ENCODE measurements at places on chromosomes 7 and 10. TPM values are rescaled to one million over a fixed set of nuclear protein-coding genes. Genes with fewer than 3 reads are reported as not detected.

DNA sequence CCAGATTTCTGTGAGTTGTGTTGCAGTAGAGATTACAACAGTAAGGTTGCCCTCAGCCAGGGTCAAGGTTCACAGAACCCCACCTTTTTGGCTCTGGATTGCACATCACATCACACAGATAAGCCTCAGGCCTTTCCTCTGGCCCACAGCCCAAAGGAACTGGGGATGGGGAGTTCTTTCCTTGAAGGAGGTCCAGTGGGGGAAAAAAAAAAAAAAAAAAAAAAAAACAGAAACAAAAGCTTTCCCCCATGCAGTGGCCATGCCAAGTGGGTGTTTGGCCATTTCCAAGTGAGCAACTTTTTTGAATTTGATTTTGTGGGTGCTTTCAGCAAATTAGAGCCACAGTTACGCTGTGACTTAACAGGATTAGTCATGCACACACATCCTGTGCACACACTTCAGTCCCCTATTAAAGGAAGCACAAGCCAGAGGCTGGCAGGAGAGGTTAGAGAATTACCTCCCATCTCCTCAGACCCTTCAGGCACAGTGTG is 79.3 kb upstream of the NANOS1 start:
- no peak for DNase-seq
- no peak overlapping the region for H3K4me3 ChIP-seq
- no peaks in the 10 kb centered on the region for H3K27me3 ChIP-seq
- no peak overlapping the region for H3K27ac ChIP-seq
- H3K4me1 ChIP-seq = no peaks in the 10 kb centered on the region

LMTK2 gene
- polyA plus RNA-seq = 10.1 TPM

- H3K36me3 ChIP-seq = no peaks in the 10 kb centered on the region
- H3K27me3 ChIP-seq = no peaks in the 10 kb centered on the region
- no peak overlapping the region for H3K4me3 ChIP-seq
Observed at GRCh38 chr7:20146451-20146850, 70.7 kb downstream of the MACC1 start.

ADARB2 gene
- 0.27 TPM for polyA plus RNA-seq

MKX gene
- polyA plus RNA-seq = not detected

RBM20 gene
- 29.9 TPM for polyA plus RNA-seq

DNA sequence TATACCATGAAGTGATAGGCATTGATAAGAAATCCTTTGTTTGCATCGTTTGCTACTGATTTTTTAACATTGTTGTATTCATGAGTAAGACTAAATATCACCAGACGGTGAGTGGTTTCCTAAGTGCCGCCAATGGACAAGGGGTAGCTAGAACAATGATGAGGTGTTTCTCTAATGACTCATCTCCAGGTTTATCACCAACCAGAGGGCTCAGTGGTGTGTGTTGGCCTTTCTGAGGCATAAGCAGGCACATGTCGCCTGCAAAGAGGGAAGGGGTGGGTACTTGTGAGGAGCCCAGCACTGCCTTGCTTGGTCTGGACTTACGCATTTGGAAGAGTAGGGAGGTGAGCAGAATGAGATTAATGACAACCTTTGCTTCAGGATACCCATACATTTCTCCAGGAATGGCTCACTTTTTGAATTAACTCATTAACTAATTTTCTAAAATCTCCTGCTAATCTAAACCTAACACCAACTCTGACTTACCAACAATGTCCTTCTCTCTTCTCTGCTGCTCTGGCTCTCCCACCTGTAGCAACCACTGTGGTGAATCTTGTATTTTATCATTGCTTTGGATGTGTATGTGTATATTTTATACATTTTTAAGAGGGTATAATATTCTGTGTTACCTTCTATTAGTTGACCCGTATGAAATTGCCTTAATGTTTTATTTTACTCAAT is 722.6 kb downstream of the GRID1 start:
- no peaks in the 10 kb centered on the region for H3K27me3 ChIP-seq
- no peak overlapping the region for H3K4me3 ChIP-seq
- DNase-seq = no peak
- no peaks in the 10 kb centered on the region for H3K36me3 ChIP-seq

- no peaks in the 10 kb centered on the region for H3K27me3 ChIP-seq
- no peak for DNase-seq
- no peaks in the 10 kb centered on the region for H3K36me3 ChIP-seq
- no peak overlapping the region for H3K4me3 ChIP-seq
Observed at GRCh38 chr10:19710600-19710999, 105.6 kb upstream of the PLXDC2 start.
